Vagina (tissue), 2 donors: ENCODE measurements at places on chromosomes 3 and 15.

- no peak for DNase-seq
Observed at GRCh38 chr3:123026565-123027291, 835 bp downstream of the SEMA5B start.

- no peak for DNase-seq
Observed at GRCh38 chr15:83653639-83654378, at the start of gene ADAMTSL3. ADAMTSL3 (plus strand) TSS chr15:83654123; CDS start chr15:83655762, 1,639 bp downstream.

GRCh38 chr3:111112913-111113312, 41.3 kb downstream of the NECTIN3 start:
- no peak for DNase-seq

DNA sequence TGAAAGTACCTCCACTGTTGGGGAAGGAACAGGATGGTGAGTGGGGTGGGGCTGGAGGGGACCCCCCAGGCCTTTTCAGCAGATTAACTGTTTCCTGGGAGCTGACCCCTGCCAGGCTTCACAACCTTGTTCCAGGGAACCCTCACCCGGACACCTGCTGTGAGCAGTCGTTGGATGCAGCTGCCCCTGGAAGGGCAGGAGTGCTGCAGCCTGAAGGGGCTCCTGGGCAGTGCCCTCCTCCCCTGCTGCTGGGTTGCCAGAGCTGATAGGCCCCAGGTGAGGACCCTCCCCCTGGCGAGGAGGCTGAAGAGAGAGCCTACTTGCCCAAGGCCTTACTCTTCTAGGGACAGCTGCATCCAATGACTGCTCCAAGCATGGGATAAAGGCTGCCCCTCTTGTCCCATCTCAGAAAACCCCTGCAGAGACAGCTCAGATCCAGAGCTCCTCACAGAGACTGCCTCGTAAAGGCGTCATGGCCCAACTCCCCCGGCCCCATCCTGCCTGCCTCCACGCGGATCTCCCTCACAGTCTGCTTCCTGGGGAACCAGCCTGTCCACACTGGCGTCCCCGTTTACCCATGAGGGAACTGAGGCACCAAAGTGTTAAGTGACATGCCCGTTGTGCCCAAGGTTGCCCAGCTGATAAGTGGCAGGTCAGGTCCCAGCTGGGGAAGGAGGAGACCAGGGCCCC, 193.4 kb upstream of the LINGO1 start:
- no peak for DNase-seq

GRCh38 chr15:44593042-44593736, 56.2 kb downstream of the EIF3J start:
- no peak for DNase-seq

GRCh38 chr15:51908316-51908715, 63.3 kb downstream of the LEO1 start:
- no peak for DNase-seq

DNA sequence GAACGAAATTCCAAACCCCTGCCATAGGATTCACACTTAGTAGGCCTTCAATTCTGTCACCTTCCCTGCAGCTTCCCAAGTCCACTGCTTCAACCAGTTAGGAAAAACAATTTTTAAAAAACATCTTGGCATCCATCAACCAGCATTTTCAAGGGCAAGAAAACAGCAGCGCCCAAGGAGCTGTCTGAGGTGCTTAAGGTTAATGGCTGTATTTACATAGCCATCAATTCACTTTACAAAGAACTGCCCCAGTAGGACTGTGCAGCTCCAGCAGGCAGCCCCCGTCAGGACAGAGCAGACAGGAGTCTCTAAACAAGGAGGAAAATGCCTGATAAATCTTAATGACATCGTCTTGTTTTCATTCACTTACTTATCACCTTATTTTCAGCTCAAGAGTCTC, 13.3 kb downstream of the TAFA4 start:
- DNase-seq = no peak

GRCh38 chr3:112096176-112096575, 10.0 kb downstream of the C3orf52 start:
- no peak for DNase-seq

DNA sequence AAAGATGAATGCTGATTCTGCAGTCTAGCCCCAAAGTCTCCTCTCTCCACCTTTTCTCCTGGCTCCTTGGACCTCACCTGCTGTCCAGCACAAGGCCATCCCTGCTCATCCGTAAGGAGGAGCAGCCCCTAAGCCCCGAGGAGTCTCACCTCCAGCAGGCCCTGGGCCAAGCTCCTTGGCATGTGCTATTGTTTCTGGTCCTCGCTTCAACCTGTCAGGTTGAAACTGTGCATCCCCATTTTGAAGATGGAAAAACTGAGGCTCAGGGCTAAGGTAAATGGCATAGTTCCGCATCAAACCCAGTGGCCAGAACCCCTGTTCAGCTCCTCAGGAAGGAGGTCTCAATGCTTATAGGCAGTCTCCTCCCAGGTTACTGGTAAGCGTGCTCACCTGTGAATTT, 26.1 kb downstream of the CHDH start:
- no peak for DNase-seq

DNA sequence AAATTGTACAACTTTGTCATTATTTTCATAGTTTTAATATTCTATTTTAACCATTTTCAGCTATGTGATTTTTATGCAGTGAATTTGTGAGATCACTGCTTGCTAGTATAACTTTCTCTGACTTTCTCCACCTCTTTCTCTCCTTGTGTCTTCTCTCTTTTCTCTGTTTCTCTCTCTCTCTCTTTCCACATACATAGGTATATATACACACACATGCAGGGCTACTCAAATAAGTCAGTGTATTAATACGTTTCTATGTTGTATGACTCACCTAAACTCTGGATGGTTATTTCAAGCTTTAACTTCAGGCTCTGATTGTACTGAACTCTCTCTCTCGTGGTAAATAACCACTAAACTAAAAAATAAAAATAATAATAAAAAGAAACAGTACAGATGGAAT, 1389.3 kb upstream of the ALCAM start:
- no peak for DNase-seq

DNA sequence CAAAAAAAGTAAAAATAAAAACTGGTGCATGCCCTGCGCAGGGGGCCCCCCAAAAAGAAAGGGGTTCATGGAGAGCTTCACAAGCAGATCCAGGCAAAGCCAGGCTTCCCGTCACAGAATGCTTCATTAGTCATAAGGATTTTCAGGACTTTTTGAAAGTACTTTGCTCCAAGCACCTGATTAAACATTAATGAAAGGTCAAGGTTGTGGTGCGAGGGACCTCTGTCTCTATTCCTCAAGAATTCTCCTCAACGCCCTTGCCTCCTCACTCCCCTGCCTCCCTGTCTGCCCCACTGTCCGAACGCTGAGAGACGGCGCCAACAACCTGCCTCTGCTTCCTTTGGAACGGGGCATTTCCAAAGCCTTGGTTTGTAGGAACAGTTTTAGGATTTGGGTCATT, 240.1 kb upstream of the IGF1R start:
- DNase-seq = no peak

GRCh38 chr3:112376241-112376911, 43.4 kb downstream of the CD200 start:
- DNase-seq = no peak
